ENCODE measurements at places on chromosomes 11 and 22.
A peak's percentile ranks its signal among the peaks of the same experiment; 100 is the strongest.

- no peak overlapping the region for H3K4me3 ChIP-seq
- no peaks in the 10 kb centered on the region for H3K27me3 ChIP-seq
- no peaks in the 10 kb centered on the region for H3K36me3 ChIP-seq
- no peak overlapping the region for H3K27ac ChIP-seq
- DNase-seq: no peak
- H3K4me1 ChIP-seq: no peaks in the 10 kb centered on the region
Measured at GRCh38 chr11:123778511-123778910, 24.2 kb upstream of the OR6X1 start.

DNA sequence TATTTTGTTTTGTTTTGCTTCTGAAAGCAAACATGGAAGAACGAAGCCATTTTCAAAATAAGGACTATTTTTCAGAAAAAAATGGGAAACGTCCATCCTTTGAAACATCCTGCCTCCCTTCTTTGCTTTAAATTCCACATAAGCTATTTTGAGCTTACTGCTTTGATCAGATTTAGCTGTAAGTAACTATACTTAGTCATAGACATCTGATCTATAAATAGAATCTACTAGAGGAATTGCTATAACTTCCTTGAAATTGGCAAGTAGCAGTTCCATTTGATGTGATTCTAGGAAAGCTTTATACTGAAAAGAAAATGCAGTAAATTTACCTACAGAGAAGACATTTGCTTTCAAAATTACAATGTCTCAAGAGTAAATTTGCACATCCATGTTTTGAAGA lies 305.8 kb downstream of the TTC28 start:
- no peaks in the 10 kb centered on the region for H3K27me3 ChIP-seq
- H3K4me3 ChIP-seq: peak overlapping the region; percentile 31
- no peak for DNase-seq
- no peak overlapping the region for H3K27ac ChIP-seq
- peaks cover 2% of the 10 kb centered on the region for H3K36me3 ChIP-seq
- peaks cover 54% of the 10 kb centered on the region for H3K4me1 ChIP-seq

GRCh38 chr11:68929706-68930570 lies 26.2 kb downstream of the IGHMBP2 start:
- H3K36me3 ChIP-seq: peaks cover 52% of the 10 kb centered on the region
- no peak overlapping the region for H3K4me3 ChIP-seq
- no peaks in the 10 kb centered on the region for H3K4me1 ChIP-seq
- no peaks in the 10 kb centered on the region for H3K27me3 ChIP-seq
- H3K27ac ChIP-seq: no peak overlapping the region

DNA sequence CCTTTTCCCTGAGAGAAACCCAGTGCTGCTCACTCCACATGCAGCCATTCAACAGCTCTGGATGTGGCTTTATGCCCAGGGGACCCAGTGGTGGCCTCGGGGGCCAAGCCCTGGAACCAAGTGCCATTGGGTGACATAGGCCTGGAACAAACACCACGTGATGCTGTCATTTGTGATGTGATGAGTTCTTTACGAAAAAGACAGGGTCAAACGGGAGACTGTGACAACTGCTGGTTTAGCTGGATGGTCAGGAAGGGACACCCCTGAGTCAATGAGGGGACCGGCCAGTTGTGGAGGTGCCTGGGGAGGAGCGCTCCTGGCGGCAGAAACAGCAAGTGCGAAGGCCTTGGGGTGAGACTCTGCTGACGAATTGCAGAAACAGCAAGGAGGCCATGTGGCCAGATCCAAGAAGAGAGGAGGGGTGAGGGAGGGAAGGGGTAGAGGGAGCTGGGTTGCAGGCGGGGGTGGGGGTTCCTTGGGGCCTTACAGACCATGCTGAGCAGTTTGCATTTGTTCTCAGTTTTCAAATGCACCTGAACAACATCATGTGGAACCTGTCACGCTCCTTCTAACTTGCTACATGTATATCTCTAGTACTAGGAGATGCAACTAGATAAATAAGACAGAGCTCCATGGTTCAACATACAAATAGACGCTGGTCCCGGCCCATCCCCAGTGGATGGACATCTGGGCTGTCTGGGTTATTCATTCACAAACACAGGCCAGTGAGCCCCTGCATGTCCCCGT lies 56.1 kb downstream of the IGLL5 start:
- no peak overlapping the region for H3K27ac ChIP-seq
- peaks cover 11% of the 10 kb centered on the region for H3K4me1 ChIP-seq
- H3K36me3 ChIP-seq: no peaks in the 10 kb centered on the region
- H3K27me3 ChIP-seq: peaks cover 2% of the 10 kb centered on the region
- no peak overlapping the region for H3K4me3 ChIP-seq

- no peak for DNase-seq
- no peak overlapping the region for H3K4me3 ChIP-seq
- H3K4me1 ChIP-seq: no peaks in the 10 kb centered on the region
Measured at GRCh38 chr11:47415949-47416472, 7.6 kb downstream of the SLC39A13 start.

GRCh38 chr22:38465673-38466490 lies 2.0 kb upstream of the KDELR3 start:
- H3K27ac ChIP-seq: no peak overlapping the region
- no peak for DNase-seq
- H3K4me3 ChIP-seq: no peak overlapping the region

DNA sequence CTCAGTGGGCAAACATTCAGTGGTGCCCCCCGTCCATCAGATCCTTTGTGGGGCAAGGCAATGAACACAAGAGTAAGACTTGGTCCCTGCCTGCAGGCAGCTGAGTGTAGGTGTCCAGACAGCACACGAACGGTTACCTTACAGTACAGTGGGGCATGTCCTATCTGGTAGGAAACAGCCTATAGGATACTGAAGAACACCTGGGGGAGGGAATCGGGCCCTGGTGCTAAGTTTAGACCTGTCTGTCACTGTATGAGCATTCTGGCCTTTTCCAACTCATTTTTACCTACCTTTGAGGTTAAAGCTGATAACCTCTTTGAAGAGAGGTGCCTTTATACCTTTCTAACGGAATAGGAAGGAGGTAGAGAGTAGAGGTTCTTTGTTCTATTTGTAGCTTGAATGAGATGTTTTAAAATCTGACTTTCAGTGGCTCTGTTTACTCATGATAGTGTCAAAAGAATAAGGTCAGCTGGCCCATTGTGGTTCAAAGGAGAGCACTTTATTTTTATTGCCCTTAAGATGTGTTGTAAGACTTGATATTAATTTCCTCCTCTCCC lies 8.9 kb downstream of the ZNRF3 start:
- no peak for DNase-seq
- H3K4me3 ChIP-seq: no peak overlapping the region
- H3K27me3 ChIP-seq: peaks cover 50% of the 10 kb centered on the region
- H3K36me3 ChIP-seq: no peaks in the 10 kb centered on the region
- H3K27ac ChIP-seq: no peak overlapping the region

GRCh38 chr11:85266646-85267045 lies 360.5 kb downstream of the DLG2 start:
- no peak overlapping the region for H3K27ac ChIP-seq
- no peaks in the 10 kb centered on the region for H3K27me3 ChIP-seq
- no peaks in the 10 kb centered on the region for H3K4me1 ChIP-seq
- H3K36me3 ChIP-seq: no peaks in the 10 kb centered on the region
- H3K4me3 ChIP-seq: no peak overlapping the region

- H3K4me1 ChIP-seq: no peaks in the 10 kb centered on the region
- H3K36me3 ChIP-seq: no peaks in the 10 kb centered on the region
- no peak for DNase-seq
- H3K4me3 ChIP-seq: no peak overlapping the region
- no peaks in the 10 kb centered on the region for H3K27me3 ChIP-seq
Measured at GRCh38 chr22:27671413-27671935, 130.1 kb downstream of the MN1 start.

Measured in T-helper 2 cell treated with Interferon-gamma antibody and Interleukin-4, amounts not matched to agents 5 μg/mL and 100 μg/mL, for 36 hours (primary cell).